Left colon (tissue), 2 donors: ENCODE measurements at places on chromosomes 5 and 9.

DNA sequence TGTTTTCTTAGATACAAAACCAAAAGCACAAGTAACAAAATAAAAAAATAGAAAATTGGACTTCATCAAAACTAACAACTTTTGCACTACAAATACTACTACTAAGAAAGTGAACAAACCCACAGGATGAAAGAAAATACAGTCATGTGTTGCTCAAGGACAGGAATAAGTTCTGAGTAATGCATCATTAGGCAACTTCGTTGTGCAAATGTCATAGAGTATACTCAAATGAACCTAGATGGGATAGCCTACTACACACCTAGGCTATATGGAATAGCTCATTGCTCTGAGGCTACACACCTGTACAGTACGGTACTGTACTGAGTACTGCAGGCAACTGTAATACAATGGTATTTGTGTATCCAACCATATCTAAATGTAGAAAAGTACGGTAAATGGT is 88.3 kb downstream of the RAPGEF1 start:
- no peak for DNase-seq

DNA sequence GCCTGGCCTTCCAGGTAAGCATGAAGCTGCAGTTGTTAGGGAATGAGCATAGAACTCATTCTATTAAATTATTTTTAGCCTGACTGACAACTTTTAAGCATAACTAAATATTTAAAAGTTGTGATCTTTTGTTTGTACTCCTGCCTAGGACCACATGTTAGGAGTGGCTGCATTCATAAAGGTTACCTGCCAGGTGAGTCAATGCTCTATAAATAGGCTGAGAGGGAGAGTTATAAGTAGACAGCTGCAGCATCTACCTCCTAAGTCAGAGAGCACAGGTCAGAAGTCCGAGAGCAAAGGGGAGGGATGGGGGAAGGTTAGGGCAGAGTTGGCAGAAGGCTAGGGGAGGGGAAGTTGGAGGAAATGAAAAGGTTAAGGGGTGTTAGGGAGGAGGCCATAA is 292.4 kb upstream of the TLE4 start:
- DNase-seq, result no peak

DNA sequence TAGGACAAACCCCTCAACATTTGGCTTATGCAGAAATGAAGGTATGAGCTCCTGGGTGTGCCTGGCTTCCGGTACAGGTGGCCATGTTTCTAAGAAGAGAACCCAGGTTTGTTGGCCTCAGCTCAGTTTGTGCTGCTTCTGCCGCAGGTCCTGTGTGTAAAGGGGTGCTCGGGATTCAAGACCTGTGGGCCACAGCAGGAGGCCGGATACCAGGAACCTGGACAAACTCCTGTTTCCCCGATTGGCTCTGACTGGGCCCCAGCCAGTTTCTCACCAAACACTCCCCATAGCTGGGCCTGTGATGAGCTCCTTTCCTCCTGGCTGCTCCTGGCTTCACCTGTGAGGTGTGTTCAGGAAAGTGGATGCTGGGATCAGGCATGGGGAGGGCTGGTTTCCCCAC is 271.2 kb upstream of the IRX2 start:
- DNase-seq, result no peak

GRCh38 chr9:93575796-93576257 is 557 bp upstream of the PHF2 start:
- DNase-seq, result no peak

GRCh38 chr5:146426853-146427618 is 20.1 kb upstream of the TCERG1 start:
- DNase-seq, result no peak
